Stimulated activated naive CD4-positive, alpha-beta T cell (primary cell): ENCODE measurements at places on chromosomes 7 and 10.

- no peak for DNase-seq
Observed at GRCh38 chr10:24390746-24391145, 181.8 kb downstream of the KIAA1217 start.

DNA sequence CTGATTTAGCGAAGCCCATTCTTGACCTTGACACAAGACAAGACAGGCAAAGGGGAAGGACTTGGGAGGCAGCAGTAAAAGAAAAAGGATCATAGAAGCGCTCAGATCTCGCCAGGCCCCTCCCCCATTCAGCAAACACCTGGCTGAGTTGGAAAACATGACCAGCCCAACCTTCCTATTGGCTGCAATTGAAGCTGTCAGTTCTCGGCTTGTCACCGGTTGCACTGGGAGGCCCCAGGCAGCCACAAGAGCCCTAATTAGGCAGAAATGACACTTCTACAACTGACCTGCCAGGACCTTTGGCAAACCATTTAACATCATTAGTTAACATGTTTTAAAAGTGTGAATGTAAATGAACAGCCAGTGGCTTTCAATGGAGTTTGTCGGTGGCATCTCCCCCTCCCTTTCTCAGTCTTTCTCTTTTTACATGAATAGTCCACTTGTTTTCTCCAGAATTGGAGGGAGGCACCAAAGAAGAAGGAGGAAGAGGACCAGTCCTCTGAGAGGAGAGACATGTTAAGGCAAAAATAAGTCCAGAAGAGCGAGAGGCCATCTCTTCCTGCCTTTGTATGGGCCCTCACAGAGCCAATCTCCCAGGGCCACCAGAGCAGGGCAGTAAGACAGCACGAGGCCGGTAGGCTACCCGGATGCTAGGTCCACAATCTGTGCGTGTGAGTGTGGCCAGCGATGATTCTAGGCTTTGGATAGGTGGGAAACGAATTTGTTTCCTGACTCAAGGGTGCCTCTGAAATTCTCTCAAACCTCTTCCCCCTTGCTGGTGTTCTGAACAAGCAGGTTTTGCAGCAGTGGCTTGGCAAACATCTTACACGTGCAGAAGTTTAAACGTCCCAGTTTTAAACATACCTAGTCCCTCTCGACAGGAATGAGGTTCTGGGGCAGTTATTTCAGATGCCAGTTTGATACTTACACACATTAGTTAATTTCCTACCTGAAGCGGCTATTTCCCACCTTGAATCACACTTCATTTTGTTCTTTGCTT lies 15.0 kb upstream of the ENO4 start:
- no peak for DNase-seq

DNA sequence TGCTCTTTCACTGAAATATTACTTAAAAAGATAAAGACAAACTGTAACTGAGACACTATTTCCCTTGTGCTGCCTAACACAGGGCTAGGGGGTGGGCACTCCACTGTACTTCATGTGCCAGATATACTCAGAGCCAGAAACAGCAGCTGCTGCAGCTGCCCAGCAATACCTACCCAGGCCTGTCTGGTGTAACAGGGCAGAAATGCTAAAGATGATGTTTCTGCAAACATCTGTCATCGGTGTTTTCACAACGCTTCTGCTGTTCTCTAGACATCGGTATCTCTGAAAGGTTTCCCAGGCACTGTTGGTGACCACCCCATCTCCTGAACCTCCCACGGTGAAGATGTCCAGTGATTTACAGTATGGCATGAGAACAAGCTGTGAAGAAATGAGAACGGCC lies 42.7 kb downstream of the LAMB1 start:
- DNase-seq = no peak

- DNase-seq = no peak
Observed at GRCh38 chr7:51148216-51148615, 168.4 kb downstream of the COBL start.

- DNase-seq = no peak
Observed at GRCh38 chr7:100642534-100642907, 1.2 kb upstream of the TFR2 start.

DNA sequence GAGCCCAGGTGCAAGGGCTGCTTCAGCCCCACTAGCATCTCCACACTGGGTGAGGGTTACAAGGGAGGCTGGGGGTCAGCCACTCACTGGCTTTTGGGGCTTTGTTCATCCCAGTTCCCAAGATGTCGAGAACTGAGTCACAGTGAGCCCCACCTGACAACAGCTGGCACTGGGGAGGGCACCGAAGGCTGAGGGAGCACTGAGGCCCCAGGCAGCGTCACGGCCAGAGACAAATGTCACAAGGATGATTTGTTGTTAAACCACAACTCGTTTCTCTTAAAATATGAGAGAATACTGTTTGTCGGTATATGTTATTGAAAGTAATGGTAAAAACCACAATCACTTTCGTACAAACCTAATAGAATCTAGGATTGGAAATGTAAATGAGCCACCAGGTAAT lies 219.9 kb downstream of the CELF2 start:
- DNase-seq = no peak

DNA sequence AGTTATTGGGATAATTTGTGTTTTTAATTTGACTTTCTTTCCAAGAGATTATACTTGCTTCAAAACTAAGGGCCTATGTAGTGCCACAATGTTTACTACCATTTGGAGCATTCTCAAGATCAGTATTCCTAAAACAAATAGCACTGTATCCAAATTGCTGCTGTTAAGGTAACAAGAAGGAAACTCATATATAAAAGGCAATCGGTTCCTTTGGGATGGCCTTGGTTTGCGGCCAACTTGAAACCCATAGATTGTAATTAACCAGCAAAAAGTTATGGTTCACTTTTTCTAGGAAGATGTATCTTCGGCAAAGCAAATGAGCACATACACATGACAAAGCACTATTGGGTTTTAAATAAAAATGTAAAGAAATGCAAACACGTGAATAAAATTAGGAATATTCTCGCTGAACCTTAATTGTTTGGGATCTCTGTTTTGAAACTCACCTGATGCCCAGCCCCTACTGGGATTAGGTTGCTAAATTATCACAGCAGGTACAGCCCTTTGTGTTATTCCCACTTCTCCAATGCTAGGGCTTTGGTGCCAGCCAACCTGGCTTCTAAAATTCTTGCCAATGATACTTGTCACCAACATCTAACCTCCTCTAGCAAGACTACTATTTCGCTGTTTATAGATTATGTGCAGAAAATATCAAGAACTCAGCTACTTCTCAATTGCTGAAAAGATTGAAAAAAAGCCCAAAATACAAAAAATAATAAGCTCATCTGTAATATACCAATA lies 16.0 kb downstream of the CDNF start:
- DNase-seq = no peak

- no peak for DNase-seq
Observed at GRCh38 chr10:72818076-72818475, 75.5 kb upstream of the OIT3 start.

- DNase-seq = no peak
Observed at GRCh38 chr7:1725766-1726630, 55.9 kb downstream of the ELFN1 start.

DNA sequence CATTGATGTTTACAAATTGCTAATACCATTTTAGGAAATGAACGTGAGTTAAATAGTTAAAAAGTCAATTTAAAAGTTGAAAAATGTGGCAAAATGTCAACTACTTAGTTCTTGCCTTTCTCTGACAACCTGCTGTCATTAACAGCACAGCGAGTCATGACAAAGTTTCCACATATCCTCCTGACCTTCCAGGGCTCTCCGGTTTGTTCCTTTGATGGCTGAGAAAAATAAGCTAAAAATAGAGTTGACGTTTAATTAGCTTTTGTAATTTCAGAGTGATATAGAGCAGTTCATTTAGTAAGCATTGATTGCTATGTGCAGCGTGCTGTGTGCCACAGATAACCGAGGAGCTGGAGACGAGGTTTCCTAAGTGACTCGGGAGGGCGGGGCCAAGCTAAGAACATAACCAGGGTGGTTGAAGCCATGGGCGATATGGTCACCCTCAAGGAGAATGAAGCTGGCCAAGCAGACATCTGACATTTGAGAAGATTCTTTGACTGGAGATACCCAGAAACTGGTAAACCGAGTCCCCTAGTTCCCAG lies 47.9 kb downstream of the OGDH start:
- no peak for DNase-seq

GRCh38 chr10:71933651-71934050 lies 30.5 kb upstream of the CHST3 start:
- DNase-seq = peak; percentile 69

GRCh38 chr7:158443688-158444483 lies 143.7 kb downstream of the PTPRN2 start:
- DNase-seq = no peak

GRCh38 chr10:43904844-43905243 lies 256.2 kb upstream of the ZNF32 start:
- DNase-seq = no peak

DNA sequence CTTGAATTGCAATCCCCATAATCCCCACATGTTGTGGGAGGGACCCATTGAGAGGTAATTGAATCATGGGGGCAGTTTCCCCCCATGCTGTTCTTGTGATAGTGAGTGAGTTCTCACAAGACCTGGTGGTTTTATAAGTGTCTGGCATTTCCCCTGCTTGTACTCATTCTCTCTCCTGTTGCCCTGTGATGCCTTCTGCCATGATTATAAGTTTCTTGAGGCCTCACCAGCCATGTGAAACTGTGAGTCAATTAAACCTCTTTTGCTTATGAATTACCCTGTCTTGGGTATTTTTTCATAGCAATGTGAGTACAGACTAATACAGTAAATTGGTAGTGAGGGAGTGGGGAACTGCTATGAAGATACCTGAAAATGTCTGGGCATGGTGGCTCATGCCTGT lies 65.0 kb downstream of the ANKRD7 start:
- DNase-seq = no peak

- DNase-seq = no peak
Observed at GRCh38 chr10:60664859-60665258, 113.4 kb upstream of the CDK1 start.
